ENCODE measurements at places on chromosomes 3 and 15.

GRCh38 chr3:183868796-183869195 lies 15.9 kb downstream of the PARL start:
- peak; percentile 25 for DNase-seq

DNA sequence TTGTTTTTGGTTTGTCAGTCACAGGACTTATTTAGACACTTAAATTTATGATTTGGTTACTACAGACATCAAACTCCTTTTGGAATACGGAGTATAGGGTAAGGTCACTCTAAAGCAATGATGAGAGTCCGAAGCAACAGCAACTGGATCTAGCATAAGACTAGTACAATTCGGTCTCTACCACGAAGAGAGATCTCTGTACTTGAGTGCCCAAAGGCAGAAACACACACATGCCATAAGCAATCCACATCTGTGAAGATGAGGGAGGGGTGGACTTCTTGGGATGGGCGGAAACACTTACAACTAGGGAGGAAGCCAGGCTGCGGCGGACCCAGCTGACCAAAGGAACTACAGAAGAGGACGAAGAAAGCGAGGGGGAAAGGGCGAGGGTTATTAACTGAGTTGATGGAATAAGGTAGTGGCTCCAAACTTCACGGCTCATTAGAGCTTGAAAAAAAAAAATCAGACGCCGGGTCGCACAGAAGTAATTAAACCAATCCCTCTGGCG lies 595 bp downstream of the DPH6 start:
- peak; percentile 11 for DNase-seq

DNA sequence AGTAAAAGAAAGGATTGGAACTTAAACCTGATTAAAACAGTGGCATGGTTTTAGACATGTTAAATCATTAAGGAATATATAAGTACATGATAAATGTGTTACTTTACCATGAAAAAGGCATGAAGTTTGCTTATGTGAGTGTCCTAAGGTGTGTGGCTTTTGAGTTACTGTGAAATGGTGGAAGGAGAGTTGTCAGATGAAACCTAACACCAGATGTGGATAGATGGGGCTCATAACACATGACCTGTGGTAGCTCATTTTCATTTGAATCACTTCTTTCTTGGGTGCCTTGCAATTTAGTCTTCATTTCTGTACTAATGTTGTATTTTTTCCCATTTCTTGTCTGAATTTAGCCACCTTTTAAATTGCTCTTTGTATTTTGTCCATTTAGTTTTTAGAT lies 13.0 kb downstream of the MEF2A start:
- no peak for DNase-seq

- DNase-seq: no peak
These were observed 1.8 kb upstream of the SRGAP3 start for GRCh38 chr3:9251055-9251786.

DNA sequence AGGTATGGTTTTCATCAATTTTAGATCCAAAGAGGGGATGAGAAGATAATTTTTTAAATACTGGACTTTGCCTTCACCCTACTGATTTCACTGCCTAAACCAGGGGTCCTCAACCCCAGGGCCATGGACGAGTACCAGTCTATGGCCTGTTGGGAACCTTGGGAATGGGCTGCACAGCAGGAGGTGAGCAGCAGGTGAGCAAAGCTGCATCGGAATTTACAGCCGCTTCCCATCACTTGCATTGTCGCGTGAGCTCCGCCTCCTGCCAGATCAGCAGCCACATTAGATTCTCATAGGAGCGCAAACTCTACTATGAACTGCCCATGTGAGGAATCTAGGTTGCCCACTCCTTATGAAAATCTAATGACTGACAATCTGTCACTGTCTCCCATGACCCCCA lies 76.3 kb upstream of the TTBK2 start:
- DNase-seq: no peak

DNA sequence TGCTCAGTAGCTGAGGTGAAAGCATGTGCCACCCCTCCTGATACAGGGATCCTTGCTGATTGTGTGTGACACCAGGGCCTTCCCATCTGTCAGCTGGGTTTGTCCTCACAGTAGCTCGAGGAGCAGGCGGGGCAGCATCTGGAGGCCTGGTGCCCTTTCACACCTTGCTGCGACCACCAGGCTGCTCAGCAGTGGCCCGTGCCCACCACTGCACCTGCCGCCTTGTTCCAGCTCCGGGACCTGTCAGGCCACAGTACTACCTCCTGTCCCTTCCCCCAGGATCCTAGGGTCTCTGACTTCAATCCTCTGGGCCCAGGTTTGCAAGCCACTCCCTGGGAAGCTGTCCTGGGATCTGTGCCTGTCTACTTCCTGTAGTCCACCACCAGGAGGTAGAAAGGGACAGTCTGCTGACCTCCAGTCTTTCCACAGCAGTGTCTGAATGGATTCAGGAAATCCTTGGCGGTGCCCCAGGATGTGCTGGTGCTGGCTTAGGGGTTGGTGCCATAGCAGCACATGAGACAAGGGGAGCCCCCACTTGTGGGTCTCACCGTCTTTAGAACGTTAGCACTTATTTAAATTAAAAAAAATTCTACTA lies 27.5 kb downstream of the APBA2 start:
- no peak for DNase-seq

DNA sequence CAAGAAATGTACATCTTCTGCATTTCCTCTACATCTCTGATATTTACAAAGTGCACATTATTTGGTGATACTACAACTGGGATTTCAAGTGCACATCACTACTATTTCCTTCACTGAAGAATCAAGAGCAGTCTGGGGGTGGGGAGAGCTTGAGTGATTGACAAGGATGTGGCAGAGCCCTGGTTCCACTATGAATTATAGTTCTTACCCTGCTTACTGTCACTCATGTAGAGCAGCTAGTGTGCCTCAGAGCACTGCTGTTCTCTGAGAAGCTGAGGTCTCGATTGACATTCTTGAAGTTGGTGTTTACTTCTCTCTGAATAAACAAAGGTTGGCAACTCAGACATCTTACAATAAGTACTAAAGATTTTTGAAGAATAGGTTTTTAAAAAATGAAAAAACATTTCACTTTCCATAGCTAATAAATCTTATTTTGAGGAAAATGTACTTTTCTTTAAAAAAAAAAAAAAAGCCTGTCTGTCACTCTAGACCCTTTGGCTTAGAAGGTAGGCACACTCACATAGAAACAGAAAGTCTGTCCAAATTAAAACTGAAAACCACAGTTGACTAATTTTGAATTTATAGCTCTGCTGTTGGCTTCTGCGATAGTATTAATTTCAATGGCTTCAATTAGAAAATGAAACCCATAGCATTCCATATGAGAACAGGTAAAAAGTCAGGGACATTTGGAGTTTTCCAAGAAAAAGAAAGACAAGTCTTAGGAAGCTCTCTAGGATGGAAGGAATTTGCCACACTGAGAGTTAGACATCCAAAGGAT lies 5.6 kb downstream of the GREM1 start:
- no peak for DNase-seq

DNA sequence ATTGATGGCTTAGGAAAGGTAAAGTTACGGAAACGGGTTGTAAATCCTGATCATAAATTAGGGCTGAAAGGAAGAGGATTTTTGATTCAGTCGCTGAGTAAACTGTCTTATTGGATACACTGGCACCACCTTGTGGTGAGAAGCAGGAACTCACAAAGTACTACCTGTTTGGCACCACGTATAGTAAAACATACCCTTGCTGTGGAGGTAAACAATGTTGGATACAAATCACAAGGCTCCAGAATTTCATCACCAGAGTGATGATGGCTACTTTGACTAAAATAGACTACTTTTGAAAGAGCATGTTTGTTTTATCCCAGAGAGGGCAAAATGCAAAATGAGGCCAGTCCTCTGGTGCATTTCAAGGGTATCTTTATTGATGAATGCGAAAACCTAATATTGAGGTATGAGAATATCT lies 216.9 kb downstream of the IGSF11 start:
- DNase-seq: peak; percentile 1

DNA sequence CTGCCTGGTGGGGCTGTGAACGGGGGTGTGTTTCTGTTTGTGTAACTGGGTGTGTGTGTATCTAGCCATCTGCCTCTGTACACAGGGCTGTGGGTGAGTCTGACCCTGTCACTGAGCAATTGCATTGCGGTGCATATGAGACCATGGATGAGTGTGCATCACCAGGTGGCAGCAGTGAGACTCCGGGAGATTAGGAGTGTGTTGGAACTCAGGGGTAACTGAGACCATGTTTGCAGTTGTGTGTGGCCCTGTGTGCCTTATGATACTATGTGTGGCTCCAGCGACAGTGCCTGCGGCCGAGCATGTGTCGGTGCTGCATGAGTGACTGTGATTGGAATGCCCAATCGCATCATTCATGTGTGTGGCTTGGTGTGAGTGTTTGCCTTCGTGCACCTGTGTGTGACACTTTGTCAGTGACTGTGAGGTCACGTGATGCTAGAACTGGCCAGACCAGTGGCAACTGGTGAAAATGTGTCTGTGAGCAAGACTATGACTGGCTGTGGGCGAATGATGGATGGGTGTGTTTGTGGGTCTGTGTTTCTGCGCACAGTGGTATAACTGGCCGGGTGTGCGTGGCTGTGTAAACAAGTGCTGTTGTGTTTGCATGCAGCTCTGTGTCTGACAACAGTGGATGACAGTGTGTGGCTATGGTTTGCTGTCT lies 14.0 kb downstream of the VILL start:
- peak; percentile 50 for DNase-seq

Data from hematopoietic multipotent progenitor cell (in vitro differentiated cells).